Effector memory CD8-positive, alpha-beta T cell (primary cell): ENCODE measurements at places on chromosomes 6 and 20.

DNA sequence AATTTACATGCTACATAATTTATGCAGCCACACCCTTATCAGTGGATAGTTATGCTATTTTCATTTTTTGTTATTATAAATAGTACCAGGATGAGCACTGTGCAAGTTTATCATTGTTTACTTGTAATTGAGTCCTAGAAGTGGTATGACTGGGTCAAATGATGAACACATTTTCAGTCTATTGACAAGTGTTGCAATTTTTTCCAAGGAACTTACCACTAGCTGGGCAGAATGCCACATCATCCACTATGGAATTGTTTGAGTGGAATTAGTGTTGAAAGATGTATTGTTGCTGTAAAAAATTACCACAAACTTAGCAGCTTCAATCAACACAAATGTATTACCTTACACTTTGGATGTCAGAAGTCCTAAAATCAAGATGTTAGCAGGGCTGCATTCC, 38.1 kb upstream of the OPN5 start:
- no peak for DNase-seq

DNA sequence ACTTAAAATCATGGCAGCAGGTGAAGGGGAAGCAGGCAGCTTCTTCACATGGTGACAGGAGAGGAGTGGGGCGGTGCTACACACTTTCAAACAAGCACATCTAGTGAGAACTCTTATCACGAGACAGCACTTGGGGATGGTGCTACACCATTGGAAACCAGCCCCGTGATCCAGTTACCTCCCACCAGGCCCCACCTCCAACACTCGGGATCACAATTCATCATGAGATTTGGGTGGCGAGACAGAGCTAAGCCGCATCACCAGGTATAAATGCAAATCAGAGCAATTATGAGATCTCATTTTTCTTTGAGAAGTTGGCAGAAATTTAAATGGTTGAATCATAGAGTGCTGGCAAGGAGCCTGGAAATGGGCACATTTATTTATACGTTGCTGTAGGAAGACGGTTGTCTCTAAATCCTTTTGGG, 31.4 kb downstream of the IGF2R start:
- DNase-seq = no peak

GRCh38 chr6:89655122-89655521, 16.6 kb upstream of the LYRM2 start:
- DNase-seq = no peak

- DNase-seq = no peak
Measured at GRCh38 chr20:43762911-43763310, 36.1 kb upstream of the GTSF1L start.

- no peak for DNase-seq
Measured at GRCh38 chr20:44080064-44080463, 106.9 kb downstream of the JPH2 start.

DNA sequence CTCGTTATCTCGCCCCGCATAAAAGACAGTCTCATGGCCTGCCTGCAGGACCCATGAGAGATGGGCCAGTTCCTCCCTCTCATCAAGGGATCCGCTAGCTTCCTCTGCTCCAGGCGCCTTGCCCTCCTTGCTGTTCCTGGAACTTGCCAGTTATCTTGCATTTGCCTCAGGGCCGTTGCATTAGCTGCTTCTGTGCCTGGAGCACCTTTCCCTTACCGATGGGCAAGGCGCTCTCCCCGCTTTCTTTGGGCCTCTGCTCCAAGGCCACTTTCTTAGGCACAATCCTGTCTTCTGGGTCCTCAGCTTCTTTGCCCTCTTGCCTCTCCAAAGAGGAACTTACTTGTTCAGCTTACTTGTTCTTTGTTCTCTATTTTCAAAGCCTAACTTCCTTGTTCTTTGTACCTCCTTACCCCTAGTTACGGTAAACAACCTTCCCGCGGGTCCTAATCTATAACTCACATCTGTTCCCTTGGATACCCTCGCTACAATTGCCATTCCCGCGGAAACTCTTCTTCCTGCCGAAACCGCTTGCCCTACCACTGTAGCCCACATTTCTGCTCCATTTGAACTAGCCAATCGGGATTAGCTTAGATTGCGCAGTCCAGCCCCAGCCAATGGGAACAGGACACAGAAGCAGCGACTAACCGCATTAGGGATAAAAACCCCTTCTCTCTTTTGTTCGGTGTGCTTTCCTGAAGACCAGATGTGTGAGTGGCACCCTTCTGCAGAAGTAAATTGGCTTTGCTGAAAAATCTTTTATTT, 887 bp upstream of the NSFL1C start:
- DNase-seq = no peak

- DNase-seq = no peak
Measured at GRCh38 chr20:23337312-23337711, 13.3 kb upstream of the NXT1 start.

GRCh38 chr6:166333172-166333995, 9.0 kb downstream of the SFT2D1 start:
- peak; percentile 29 for DNase-seq

GRCh38 chr6:7691021-7691420, 34.9 kb upstream of the BMP6 start:
- no peak for DNase-seq

GRCh38 chr20:37457921-37458320, 63.1 kb upstream of the NNAT start:
- no peak for DNase-seq

- DNase-seq = no peak
Measured at GRCh38 chr6:123956492-123957139, 153.0 kb downstream of the NKAIN2 start.

GRCh38 chr6:71033171-71033570, 76.3 kb upstream of the B3GAT2 start:
- DNase-seq = no peak

- DNase-seq = no peak
Measured at GRCh38 chr6:45222380-45222779, 105.8 kb upstream of the RUNX2 start.

DNA sequence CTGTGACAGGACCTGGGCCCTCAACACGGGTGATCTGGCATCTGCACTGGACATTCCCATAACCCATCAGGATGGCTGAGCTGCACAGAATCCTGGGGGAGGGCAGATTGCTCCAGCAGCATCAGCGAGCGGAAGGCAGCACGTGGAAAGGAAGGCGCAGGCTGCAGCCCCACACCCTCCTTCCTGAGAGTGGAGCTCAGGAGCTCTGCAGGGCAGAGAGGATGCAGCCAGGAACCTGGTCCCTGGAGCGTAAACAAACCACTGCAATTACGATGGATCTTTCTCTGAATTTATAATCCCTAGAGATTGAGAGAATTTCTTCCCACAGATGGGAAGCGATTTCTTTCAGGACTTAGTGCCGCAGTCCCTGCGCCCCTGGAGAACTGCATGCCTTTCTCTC, 39.7 kb upstream of the EMILIN3 start:
- no peak for DNase-seq

GRCh38 chr20:44614525-44614924, 32.1 kb downstream of the PKIG start:
- no peak for DNase-seq

- DNase-seq = no peak
Measured at GRCh38 chr20:49516916-49517804, 34.7 kb upstream of the KCNB1 start.

GRCh38 chr6:13854716-13855250, 40.4 kb upstream of the MCUR1 start:
- DNase-seq = no peak

DNA sequence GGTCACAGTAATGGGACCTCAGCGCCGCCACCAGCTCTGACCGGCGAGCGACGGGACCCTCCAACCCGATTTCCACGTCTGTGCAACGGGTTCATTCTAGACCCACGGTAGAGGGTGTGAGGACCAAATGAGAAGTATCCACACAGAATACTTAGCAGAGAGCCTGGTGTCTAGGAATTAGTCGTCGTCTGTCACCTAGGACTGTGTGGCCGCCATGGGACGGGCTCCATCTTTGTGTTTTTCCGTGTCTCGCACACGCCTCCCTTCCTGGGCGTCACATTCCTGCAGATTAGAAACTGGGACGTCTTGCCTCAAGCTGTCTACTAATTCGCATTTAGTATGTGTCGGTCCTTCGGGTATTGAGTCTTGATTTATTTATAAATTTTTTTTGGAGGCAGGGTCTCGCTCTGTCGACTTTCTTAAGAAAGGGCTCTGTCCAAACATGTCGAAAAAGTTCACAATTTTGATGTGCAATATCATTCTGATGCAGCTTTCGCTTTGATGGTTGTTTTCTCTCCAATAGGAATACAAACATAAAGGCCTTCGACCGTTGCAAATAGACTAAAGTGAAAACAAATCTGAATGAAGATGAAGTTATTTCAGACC, 563 bp downstream of the MGME1 start:
- peak; percentile 24 for DNase-seq

GRCh38 chr6:159217595-159218275, 48.5 kb downstream of the FNDC1 start:
- no peak for DNase-seq

GRCh38 chr6:121855521-121855920, 420.1 kb downstream of the GJA1 start:
- DNase-seq = no peak

DNA sequence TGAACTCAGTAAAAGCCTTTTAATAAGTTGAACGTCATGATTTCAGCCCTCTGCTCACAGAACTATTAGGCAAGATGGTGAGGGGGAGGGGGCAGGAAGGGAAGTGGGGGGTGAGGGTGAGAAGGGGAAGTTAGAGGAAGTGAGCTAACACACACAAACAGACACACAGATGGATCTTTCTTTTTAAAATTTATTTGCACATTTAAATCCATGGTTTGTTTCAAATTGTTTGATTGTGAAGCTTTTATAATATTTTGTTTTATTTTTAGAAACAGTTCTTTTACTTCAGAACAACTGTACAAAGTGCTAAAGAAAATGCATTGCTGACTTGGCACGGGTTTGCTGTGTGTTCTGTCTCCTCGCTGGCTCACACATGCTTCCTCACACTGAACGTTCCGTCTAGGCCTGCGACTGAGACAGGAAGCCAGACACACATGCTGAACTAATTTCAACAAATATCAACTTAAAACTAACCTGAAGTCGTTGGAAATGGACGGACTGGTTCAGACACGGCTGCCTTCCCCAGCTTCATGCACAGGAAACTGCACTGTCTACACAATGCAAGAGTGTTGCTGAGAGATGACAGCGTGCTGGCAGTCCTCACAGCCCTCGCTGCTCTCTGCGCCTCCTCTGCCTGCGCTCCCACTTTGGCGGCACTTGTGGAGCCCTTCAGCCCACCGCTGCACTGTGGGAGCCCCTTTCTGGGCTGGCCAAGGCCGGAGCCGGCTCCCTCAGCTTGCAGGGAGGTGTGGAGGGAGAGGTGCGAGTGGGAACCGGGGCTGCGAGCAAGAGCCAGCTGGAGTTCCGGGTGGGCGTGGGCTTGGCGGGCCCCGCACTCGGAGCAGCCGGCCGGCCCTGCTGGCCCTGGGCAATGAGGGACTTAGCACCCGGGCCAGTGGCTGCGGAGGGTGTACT, 8.1 kb upstream of the ZBP1 start:
- DNase-seq = peak; percentile 67

- no peak for DNase-seq
Measured at GRCh38 chr6:2831392-2831791, 10.3 kb downstream of the SERPINB1 start.

DNA sequence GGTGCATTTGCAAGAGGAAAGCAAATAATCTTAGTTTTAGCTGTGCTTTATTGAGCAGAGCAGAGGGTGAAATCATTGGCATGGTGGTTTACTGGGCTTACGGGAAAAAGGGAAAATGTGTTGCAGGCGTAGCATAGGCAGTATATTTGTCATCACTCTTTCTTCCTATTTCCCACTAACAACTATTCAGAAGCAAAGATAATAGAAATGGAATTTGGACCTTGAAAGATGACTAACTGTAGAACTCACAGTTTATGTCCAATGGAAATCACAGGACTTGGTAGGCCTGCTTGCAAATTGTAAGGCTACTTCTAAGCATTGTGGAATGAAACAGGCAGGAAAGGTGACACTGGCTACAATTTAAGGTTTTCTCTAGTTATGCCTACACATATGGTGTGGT, 611.9 kb upstream of the MAN1A1 start:
- DNase-seq = no peak

DNA sequence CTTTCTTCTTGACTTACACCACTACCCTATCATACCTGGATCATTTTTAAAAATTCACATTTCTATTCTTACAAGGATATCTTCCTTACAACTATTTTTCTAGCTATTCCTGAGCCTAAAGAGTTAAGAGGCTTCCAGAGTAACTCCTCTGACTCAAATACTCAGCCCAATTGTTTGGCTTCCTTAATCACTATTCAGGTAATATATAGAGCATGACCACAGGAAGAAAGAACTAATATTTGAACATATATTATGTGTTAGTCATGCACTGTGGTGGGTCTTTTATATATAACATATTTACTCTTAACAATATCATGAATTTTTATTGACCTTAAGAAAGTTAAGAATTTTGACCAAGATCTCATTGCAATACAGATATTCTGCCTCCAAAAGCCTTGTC, 42.0 kb upstream of the ID4 start:
- DNase-seq = no peak

DNA sequence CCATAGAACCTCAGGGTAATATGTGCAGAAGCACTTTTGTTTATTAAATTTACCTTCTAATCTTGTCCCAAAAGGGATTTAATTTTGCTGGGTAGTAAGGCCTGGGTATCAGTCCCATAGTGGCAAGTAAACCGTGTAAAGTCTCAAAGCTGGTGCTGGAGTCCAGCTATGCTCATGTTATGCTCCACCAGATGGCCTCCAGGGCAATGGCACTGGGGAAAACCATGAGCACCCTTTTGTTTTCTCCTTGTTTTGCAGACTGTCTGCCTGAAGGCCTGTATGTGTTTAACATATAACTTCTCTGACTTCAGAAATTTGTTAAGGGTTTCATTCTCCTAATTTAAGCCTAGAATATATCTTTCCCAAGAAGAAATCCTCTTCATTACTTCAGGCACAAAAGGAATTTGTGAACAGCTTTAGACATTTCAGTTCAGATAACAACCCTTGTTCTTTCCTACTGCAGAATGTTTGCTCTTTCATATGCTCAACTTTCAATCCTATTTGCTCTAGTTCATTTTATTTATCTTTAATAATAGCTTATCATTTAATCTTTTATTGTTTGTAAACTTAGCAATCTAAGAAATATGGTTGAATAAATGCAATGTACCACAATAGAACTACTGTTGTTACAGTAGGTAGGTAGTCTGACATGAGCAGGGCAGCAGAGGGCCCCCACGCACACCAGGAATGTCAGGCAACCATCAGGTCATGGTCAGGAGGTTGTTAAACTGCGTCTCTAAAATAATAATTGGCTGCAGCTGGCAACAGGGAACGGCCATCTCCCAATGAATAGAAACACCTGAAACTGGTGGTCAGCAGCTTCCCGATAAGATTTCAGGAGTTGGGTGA, 162.8 kb downstream of the TENT5A start:
- no peak for DNase-seq

DNA sequence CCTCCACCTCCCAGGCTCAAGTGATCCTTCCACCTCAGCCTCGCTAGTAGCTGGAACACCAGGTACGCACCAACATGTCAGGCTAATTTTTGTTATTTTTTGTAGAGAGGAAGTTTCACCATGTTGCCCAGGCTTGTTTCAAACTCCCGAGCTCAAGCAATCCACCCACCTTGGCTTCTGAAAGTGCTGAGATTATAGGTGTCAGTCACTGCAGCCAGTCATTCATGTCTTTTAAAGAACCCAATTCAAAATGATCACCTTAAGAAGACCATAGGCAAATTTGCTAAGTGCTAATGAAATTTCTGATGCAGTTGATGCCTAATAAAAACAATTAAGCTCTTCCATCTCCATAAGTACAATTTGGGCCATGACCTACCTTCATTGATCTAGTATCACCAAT, 2.6 kb upstream of the VNN2 start:
- DNase-seq = no peak

GRCh38 chr6:97790926-97791590, 508.0 kb upstream of the MMS22L start:
- no peak for DNase-seq

- DNase-seq = no peak
Measured at GRCh38 chr20:40769677-40770285, 80.7 kb upstream of the MAFB start.
